Activated CD4-positive, alpha-beta T cell treated with anti-CD3 and anti-CD28 coated beads for 4 hours (primary cell): ENCODE measurements at places on chromosomes 11 and 22.

- DNase-seq, result peak; percentile 84
Observed at GRCh38 chr22:37166675-37167066, 17.0 kb upstream of the IL2RB start.

- DNase-seq, result no peak
Observed at GRCh38 chr11:84829162-84829561, 798.0 kb downstream of the DLG2 start.

GRCh38 chr11:132286106-132286505 is 915.7 kb downstream of the NTM start:
- DNase-seq, result no peak

DNA sequence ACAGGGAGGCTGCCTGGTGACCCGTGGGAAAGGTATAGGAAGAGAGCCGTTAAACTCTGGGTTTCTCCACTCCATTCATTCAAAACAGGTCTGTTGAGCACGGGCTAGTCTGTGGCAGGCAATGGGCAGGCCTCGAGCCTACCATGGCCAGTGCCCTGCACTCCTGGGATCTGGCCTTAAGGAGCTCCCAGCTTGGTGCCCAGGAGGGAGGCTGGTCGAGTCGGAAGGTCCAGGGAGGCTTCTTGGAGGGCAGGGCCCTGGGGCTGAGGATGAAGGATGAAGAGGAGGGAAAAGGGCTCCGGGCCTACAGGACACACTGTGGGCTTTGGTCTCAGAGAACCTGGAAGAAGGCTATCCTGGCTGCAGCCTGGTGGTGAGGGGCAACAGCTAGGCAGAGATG is 41.9 kb upstream of the MN1 start:
- DNase-seq, result no peak

- DNase-seq, result no peak
Observed at GRCh38 chr11:102347462-102348370, 702 bp downstream of the BIRC2 start.

GRCh38 chr22:26762503-26763472 is 105.4 kb downstream of the MIAT start:
- DNase-seq, result no peak

- DNase-seq, result no peak
Observed at GRCh38 chr11:61082062-61082870, 20.0 kb upstream of the CD5 start.

DNA sequence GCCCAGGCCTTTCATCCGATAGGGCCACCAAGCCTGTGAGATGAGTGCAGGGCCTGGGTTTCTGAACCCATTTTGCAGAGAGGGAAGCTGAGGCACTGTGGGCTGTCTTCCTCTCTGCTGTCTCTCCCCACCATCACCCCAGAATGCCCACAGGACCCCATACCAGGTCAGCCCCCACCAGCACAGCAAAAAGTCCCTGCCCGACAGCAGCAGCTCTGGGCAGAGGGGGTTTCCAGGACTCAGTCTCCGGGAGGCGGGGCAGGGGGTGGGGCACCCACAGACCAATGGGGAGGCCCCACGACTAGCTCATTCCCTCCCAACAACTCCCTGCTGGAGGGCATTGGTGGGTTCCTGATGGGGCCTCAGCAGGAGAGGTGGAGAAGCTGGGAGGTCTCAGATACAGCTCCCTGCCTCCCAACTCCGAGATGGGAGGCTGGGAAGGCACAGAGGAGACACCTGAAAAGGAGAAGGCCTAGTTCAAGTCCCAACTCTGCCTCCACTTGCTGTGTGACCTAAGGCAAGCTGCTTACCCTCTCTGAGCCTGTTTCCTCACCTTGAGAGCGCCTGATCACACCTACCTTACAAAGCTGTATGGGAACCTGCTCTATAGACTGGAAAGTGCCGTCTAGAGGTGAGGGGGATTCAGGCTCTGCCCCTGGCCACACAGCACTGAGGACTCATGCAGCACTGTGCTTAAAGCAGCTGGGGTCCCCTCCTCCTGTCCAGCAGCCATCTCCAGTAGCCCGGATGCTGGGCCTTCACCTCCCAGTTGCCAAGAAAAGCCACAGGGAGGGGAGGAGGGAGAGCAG is 3.5 kb downstream of the CBX7 start:
- DNase-seq, result peak; percentile 74

- DNase-seq, result no peak
Observed at GRCh38 chr11:64373598-64373974, 14.6 kb downstream of the RPS6KA4 start.

- no peak for DNase-seq
Observed at GRCh38 chr11:110621826-110622225, 90.4 kb downstream of the ARHGAP20 start.

DNA sequence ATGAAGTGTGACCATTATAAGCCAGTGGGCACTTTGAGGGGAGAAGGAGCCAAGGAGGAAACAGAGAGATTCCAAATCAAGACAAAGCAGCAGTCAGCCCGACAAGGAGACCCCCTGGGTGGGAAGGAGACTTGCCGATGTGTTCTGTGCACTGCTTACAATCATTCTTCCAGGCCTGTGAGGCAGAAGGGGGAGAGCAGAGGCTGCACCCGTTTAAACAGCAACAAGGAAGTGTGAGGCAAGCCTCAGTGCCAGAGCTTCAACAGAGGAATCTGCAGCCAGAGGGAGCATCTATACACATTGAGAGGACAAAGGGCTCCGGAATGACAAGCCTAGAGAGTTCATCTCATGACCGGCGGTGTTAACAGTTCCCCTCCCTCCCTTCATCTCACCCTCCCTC is 121.1 kb downstream of the NXPE2 start:
- no peak for DNase-seq

DNA sequence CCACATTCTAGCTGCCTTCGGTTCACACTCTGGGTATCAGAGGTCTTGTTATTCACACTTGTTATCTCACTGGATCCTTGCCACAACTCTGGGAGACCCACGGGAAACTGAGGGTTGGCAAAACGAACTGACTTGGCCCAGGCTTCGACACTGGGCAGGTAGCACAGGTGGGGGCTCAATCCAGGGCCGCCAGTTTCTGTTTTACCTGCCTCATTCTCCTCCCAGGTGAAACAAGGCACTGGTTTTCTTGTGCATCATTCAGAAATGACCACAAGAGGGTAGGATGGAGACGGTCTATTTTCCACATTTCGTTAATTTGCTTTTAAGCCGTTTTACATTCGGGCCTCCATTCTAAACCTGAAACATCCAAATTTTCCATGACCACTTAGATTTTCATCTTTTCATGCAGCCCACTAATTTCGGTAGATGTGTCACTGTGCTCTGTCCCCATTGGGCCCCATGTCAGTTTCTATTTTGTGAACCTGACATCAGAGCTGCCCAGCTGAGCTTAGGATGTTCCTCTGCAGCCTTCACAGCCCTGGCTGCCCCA is 108.1 kb downstream of the KIAA1671 start:
- DNase-seq, result peak; percentile 20

GRCh38 chr11:75313513-75314272 is 37.8 kb downstream of the ARRB1 start:
- DNase-seq, result no peak

DNA sequence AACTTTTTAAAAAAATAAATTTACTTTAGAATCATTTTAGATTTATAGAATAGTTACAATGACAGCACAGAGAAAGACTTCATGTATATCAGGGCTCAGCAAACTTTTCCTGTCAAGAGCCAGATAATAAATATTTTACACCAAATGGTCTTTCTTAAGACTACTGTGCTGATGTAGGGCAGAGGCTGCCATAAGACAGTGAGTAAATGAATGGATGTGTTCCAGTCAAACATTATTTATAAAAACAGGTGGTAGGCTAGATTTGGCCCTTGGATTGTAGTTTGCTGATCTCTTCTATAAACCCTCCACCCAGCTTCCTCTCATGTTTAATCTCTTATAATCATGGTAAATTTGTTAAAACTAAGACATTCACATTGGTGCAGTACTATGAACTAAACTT is 33.0 kb downstream of the CECR2 start:
- no peak for DNase-seq

DNA sequence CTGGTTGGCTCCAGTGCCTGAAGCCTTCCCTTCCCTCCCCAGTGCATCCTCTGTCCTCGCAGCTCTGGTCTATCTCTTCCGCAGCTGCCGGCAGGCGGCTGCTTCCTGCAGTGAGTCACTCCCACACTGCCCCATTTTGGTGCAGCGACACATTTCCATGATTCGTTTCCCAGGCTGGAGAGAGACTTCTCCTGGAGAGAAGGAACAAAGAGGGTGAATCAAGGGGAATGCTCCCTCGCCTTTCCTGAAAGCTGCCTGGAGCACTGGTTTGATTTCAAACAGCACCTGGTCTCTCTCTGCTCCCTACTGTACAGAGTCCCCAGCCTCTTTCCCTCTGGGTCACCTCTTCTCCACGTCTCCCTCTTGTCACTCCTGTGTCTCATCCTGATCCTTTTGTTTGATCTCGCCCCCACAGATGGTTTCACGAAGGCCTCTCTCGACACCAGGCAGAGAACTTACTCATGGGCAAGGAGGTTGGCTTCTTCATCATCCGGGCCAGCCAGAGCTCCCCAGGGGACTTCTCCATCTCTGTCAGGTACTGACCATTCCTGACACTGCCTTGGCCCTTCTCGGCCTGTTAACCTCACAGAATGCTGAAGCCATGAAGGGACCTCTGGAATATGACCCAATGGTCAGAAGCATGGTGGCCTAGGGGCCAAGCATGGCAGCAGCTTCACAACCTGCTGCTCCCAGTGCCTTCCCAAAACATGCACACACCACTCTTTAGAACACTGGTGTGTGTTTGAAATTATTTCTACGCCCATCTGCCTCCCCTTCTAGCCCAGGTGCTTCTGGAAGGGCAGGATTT is at the start of gene TMA7B:
Gene TMA7B, plus strand, starts transcription at position 758 of the 808 bp plus-strand sequence. CDS start 3,978 bp downstream, outside the sequence.
- peak; percentile 32 for DNase-seq
